ENCODE measurements at places on chromosomes 1 and 21. TPM values are rescaled to one million over a fixed set of nuclear protein-coding genes. Genes with fewer than 3 reads are reported as not detected.

The PRRX1 gene
- 101 TPM for total RNA-seq

The HSPA6 gene
- 2.3 TPM for total RNA-seq

The SEC16B gene
- total RNA-seq = 1.7 TPM

The SPATA46 gene
- total RNA-seq = not detected

The BACE2 gene
- 25.5 TPM for total RNA-seq

The IVL gene
- not detected for total RNA-seq

The ATP6V1G3 gene
- not detected for total RNA-seq

The NME7 gene
- total RNA-seq = 29.9 TPM

The HPDL gene
- total RNA-seq = 0.56 TPM

The OR2L2 gene
- not detected for total RNA-seq

The FBXO2 gene
- total RNA-seq = 0.19 TPM

Data from regular cardiac myocyte (primary cell).